ENCODE measurements at places on chromosomes 6 and 20.

DNA sequence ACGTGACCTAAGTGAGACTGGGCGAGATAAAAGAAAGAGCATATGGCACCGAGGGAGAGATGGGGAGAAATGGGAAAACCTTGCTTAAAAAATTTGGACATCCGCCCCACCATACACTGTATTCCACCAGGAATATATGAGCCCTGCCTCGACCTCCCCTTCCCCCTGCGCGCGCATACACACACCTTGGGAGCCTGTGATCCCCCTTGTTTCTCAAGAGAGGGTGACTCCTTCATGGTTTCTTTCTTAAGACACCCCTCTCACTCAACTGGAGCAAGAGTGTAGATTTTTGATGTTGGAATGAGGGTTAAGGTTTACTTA lies 480 bp downstream of the ABCF1 start:
- ATAC-seq = peak; percentile 12

DNA sequence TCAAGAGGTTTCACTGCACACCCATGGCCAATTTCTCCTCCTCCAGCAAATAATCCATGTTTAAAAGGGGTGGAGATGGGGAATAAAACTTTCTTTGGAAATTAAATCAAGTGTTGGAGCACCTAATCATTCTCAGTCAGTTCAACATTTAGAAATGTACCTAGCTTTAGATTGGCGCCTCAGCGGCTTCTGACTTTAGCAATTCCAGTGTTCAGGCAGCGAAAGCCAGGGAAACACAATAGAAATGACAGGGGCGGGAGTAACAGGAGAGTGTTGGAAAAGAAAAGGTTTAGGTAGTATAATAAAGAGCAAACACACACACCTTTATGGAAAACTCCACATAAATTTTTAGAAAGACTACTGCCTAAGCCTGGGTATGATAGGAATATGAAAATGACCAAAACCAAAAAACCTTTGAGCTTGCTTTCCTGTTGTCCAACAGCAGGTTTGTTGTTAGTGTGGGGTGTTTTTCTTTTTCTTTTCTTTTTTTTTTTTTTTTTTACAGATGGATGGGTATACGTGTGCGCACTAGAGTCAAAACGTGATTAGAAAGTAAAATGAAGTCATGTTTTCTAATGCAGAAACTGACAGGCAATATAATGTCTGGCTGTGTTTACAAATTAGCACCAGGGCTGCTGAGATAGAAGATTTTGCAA lies 7.7 kb downstream of the TFAP2A start:
- no peak for ATAC-seq

GRCh38 chr20:23448167-23448566 lies 4.5 kb downstream of the CST11 start:
- ATAC-seq = no peak

DNA sequence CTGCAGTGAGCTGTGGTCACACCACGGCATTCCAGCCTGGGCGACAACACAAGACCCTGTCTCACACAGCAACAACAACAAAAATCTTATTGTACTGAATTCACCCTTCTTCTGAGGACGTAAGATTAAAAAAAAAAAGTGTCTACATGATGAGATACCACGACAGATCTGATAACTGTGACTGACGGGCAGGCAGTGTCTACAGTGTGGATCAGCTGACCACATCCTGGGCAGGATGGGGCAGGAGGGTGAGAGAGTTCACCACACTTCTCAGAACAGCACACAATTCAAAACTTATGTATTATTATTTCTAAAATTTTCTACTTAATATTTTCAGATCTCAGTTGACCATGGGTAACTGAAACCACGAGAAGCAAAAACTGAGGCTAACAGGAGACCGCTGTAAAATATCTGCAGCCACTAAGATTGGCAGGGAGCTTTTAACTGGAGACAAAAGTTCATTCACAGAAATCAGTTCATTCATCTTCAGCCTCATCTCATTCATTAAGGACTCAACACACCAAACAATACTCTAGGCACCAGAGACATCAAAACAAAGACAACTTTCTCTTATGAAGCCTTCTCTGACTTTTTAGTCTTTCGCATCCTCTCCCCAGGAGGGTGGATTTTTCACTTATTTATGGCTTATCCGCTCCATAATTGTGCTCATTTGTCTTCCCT lies 15.7 kb upstream of the NHSL1 start:
- no peak for ATAC-seq

- ATAC-seq = no peak
These were observed 28.3 kb upstream of the PDYN start for GRCh38 chr20:2022163-2022562.

GRCh38 chr20:57938158-57939108 lies 228.6 kb upstream of the PMEPA1 start:
- no peak for ATAC-seq

- ATAC-seq = no peak
These were observed 34.6 kb downstream of the REPS1 start for GRCh38 chr6:138953451-138953850.

DNA sequence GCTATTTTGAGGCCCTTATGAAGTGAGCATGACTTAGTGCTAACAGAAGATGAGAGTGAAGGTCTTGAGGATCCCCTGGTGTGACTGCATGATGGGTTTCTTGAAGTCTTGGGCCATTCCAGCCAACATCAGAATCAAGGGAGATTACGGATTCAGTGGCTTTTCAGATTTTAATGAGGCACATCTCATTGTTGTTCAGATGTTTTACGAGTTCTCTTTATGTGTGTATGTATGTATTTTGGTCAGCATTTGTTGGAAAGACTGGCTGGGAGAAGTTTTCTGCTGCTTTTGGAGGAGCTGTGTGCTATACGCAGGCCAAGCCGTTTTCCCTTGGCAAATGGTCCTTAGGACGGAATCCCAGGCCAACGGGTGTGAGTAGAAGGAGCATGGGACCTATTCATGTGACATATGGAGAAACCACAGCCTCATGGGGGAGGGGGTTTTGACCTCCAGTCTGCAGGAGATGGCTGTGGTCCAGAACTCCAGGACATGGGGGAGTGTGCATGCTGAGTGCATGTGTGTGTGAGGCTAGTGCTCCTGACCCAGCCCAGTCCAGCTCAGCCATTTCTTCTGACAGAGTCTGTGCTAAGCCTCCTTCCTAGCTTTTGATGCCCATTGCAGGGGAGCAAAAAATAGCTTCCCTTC lies 35.3 kb downstream of the CHMP4B start:
- peak; percentile 19 for ATAC-seq

- ATAC-seq = no peak
These were observed 519.5 kb downstream of the PHF3 start for GRCh38 chr6:64155063-64155462.

GRCh38 chr6:37638414-37639341 lies 59.0 kb downstream of the MDGA1 start:
- ATAC-seq = peak; percentile 71

DNA sequence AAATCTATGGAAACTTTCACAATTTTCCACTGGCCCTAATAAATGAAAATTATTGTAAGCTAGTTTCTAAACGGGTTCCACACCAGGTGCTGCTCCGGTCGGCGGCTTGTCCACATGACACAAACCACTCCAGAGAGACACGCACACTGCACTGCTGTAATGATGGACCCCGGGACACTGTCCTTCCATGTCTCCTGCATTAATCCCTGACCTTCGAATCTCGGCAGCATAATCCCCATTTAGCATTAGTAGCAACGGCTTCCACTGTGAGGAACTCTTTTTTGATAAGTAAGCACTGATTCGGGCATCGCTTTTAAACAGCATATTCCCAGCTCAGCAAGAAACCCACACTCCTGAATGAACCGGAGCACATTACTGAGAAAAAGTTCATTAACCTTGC lies 43.5 kb downstream of the INSM1 start:
- no peak for ATAC-seq

DNA sequence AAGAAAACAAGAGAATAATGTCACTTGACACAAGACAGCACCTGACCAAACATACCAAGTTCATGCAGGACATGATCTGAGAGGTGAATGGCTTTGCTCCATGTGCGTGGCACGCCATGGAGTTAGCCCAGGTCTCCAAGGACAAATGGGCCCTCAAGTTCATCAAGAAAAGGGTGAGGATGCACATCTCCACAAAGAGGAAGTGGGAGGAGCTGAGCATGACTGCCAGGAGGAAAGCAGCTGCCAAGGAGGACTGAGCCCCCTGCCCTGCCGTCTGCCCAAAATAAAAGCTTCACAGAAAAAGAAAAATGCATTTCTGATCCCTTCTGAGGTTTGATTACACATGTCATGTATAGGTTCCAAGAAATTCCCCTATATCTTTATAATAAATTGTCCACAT lies 82.0 kb upstream of the TSHZ2 start:
- no peak for ATAC-seq

GRCh38 chr20:38447251-38447661 lies 12.1 kb upstream of the SNHG17 start:
- ATAC-seq = peak; percentile 3

DNA sequence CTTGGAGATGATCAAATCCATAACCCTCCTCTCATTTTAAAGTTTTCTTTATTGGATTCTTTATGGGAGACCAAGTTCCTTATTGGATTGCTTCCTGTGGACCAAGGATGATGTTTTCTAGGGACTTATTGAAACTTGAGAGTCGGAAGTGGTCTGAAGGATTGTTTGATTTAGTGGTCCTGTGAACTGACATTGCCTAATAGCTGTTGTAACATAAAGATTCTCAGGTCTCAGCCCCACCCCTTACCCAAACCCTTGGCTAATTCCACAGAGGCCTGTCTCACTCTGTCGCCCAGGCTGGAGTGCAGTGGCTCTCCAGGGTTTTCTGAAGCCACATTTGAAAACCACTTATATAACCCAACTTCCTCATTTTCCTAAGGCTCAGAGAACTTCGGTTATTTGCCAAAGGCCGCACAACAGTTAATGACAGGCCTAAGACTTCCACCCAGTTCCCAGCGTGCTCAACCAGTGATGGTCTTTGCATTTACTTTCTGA lies 77.0 kb downstream of the ATXN1 start:
- no peak for ATAC-seq

- peak; percentile 35 for ATAC-seq
These were observed 70.4 kb upstream of the FUCA2 start for GRCh38 chr6:143581835-143582480.

- no peak for ATAC-seq
These were observed 201.8 kb downstream of the ARID1B start for GRCh38 chr6:156978948-156979347.

All from esophagus mucosa (tissue), 1 donor.